ENCODE measurements at places on chromosomes 13 and 19. TPM values are rescaled to one million over a fixed set of nuclear protein-coding genes. Genes with fewer than 3 reads are reported as not detected.

DNA sequence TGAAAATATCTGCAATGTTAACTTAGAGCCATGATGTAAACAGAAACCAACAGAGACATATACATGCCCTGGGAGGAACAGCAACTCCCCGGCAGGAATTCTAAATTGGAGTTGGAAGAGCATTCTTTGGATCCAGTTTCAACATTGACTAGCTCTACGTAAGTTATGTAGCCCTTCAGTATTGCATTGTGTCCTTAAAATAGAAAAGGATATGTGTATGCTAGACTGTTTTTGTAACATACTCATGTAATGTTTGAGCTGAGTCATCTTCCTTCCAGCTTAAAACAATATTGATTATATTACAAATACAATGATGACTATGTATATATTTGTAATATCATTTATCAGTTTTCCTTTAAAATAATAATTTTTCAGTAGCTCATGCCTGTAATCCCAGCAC is 1422.2 kb upstream of the PCDH20 start:
- no peaks in the 10 kb centered on the region for H3K27me3 ChIP-seq
- H3K4me1 ChIP-seq, result no peaks in the 10 kb centered on the region
- no peak for DNase-seq
- H3K4me3 ChIP-seq, result no peak overlapping the region
- no peak overlapping the region for H3K27ac ChIP-seq

ZNF492 gene
- total RNA-seq, result not detected

DNA sequence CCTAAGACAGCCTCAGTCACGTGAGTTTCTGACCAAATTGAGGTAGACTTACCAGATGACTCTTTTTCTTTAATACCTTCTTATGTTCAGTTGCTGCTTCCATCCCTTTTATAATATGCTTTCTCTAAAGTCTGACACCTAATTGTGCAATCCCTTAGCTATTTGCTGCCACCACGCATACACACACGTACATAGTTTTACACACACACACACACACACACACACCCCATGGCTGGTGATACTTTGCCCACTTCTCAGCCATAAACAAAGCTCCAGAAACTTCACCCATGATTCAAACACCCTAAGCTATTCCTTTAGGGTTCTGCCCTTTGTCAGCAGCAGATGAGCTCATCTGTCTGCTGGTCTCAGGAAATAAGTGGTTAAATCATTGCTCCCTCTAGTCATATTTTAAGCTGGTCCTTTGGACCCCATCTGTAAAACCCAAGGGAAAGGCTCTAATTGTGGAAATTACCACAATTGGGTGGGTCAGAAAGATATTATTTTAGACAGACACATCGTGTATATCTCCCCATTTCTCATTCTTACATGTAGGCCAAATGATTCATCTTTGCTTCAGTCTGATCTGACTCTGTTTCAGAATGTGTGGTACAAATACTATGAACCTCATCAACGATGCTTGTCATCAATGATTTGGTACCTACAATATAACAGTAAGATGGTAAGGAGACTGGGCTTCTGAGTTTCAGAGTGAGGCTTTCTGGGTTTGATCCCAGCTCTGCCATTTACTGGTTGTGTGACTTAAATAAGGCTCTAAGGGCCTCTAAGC is 69.2 kb downstream of the NALCN start:
- H3K4me3 ChIP-seq, result no peak overlapping the region
- no peaks in the 10 kb centered on the region for H3K36me3 ChIP-seq
- DNase-seq, result no peak

DNA sequence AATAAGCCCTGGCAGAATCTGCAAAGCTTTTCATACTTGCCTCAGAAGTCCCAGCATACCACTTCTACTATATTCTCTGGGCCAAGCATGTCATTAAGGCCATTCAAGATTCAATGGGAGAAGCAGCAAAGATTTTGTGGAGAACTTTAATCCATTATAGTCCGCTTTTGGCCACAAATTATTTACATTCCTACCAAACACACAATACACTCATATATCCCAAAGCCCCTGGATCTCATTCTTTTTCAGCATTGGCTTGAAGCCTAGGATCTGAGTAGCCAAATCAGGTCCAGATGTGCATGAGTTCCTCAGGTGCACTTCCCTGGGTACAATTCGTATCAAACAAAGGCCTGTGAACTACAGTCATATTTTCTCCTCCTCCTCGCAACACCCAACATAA is 203.4 kb downstream of the NDFIP2 start:
- DNase-seq, result no peak
- H3K27me3 ChIP-seq, result no peaks in the 10 kb centered on the region
- no peak overlapping the region for H3K4me3 ChIP-seq
- H3K27ac ChIP-seq, result no peak overlapping the region
- H3K36me3 ChIP-seq, result no peaks in the 10 kb centered on the region

Data from PC-9 (cell line).